GM20000 (cell line): ENCODE measurements at places on chromosomes 4 and X.

DNA sequence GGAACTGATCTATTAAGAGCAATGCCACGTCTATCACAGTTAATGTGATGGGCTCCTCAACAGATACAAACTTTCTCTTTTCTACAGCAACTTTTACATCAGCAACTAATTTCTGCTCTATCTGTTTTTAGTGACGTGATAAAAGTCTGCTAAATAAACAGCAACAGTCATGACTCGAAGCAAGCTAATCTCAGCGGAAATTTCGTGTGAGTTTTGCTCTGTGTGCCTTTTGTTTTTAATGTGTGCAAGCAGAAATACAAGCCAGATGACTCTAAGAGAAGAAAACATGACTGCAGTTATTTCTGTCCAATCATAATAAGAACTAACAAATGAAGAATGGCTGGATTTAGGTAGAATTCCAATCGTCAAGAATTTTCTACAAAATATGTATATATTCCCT is 214.3 kb downstream of the LDB2 start:
- no peak for DNase-seq

DNA sequence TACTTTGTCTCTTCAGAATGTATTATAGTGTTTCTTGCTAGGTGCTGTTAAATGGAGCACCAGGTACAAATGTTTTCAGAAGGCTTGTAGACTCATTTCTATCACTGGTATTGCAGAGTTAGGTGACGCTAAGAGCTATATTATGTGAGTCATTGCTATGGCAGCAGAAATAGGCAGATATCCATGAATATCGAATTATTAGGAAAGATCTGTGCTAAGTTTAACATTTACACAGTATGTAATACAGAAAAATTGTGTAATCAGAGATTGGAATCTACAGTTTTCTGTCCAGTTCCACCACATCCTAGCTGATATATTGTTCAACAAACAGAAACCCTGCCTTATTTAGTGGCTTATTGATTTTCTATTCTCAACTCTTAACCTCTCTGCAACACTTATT is 1025.5 kb downstream of the STIM2 start:
- no peak for DNase-seq

GRCh38 chr4:168695288-168695687 is 198.4 kb downstream of the PALLD start:
- no peak for DNase-seq

- peak; percentile 87 for DNase-seq
Observed at GRCh38 chrX:153649178-153649914, 2.3 kb downstream of the DUSP9 start.

GRCh38 chrX:129700536-129700935 is 38.2 kb upstream of the XPNPEP2 start:
- DNase-seq: no peak

DNA sequence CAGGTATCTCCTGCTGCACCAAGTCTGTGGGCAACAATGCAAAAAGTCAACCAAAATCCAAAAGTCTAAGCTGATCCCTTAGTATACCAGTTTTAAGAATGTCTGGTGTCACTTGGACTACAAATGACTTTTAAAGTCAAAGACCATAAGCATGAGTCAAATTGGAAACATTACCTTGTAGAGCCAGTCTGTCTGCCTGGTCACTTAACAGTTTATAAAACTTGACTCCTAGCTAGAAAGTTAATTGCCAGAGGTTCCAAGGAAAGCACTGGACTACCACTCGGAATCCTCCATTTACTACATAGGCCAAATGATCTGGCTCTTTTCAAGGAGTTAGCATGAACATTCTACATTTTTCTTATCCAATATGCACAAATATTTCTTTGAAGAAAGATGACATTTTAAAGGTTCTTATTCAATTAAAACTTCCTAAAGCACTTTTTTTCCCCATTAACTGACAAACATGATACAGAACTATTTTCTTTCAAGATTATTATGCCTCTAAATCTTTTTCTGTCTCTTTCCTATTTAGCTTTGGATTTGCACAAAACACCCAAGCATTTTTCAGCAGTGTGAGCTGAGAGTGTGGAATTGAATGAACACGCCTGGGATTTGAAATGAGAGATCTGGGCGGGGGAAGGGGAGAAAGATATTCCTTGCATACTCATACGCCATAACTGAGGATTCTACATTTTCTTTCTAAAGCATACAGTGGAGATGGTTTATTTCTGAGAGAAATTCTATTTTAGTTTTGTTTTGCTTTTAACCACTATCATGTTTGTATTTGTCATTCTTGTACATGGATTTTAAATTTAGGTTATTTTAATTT is 188.4 kb downstream of the SHROOM3 start:
- no peak for DNase-seq

DNA sequence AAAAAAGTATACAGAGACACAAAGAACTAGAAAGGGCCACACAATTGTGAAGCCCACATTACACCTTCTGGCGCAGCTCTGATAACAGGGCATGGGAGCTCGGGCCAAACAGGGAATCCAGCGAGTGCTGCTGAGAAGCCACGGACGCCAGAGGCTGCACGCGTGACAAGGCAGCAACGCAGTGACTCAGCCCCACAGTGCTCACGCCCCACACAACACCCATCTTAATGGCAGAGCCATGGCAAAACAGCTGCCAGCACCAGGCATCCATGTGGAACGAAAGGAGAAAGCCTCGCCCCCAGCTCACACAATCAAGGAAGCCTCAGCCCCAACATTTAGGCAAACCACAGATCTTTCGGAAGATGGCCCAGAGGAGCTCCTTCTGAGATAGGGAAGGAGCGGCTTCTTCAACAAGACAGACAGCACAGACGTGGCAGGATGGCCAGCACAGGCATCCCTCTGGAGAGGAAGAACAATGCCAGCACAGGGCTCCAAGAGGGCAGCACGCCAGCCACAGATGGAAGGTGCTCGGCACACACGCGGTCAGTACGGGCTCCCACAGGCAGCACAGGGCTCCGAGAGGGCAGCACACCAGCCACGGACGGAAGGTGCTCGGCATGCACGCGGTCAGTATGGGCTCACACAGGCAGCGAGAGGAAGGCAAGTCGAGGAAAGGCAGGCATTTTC is 33.1 kb downstream of the GAK start:
- no peak for DNase-seq

DNA sequence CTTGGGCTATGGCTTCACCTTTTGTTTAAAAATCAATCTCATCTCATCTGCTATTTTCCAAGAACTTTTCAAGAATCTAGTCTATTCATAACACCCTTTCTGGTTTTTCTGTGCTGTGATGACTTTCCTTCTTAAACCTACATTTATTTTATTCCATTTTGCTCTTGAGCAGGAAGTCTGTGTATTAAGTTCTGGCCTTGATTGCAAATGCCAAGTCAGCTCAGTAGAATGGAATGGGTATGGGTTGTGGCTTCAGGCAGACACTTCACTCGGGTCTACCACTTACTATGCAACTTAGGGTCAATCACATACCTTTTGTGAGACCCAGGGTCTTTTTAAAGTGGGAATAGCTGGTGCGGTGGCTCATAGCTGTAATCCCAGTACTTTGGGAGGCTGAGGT is 522.3 kb downstream of the TRIML1 start:
- DNase-seq: no peak

DNA sequence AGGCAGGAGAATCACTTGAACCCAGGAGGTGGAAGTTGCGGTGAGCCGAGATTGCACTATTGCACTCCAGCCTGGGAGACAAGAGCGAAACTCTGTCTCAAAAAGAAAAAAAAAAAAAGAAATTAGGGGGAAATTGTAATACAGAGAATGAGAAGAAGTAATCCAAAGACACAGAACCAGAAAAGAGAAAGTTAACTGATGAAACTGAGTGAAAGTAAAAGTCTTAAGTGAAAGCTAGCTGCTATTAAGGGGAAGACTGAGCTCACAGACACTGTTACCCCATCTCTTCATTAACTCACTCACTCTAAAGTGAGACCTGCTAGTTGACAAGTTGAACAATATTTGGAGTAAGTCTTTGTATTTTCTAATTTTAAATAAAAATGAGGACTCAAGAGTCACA is 763.0 kb upstream of the PCDH10 start:
- no peak for DNase-seq

DNA sequence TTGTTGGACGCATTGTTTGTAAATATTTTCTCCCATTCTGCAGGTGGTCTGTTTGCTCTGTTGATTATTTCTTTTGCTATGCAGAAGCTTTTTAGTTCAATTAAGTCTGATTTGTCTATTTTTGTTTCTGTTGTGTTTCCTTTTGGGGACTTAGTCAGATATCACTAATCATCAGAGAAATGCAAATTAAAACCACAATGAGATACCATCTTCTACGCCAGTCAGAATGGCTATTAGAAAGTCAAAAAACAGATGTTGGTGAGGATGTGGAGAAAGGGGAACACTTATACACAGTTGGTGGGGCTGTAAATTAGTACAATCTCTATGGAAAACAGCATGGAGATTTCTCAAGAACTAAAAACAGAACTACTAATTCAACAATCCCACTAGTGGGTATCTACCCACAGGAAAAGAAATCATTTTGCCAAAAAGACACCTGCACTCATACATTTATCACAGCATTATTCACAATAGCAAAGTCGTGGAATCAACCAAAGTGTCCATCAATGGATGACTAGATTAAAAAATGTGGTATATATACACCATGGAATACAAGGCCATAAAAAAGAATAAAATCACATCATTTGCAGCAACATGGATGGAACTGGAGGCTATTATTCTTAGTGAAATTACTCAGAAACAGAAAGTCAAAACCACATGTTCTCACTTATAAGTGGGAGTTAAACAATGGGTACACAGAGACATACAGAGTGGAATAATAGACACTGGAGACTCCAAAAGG is 8.1 kb downstream of the COQ2 start:
- DNase-seq: no peak

DNA sequence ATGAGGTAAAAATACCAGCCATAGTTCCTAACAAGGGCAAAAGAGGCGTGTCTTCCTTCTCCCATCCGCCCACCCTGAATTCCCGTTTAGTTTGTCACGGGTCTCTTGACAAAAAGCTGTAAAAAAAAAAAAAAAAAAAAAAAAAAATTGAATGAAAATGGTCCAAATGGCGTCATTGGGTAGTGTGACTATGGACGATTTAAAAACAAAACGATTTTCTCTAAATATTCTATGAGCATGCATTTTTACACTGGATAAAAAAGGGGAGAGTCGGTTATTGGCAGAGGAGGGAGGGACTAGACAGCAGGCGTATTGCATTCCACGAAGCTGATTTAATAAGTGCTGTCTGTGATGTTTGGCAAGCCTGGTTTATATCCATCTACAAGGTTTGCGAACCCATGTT is at the start of gene FAM133A:
FAM133A (plus strand) TSS at position 338 of the 403 bp plus-strand sequence. CDS start 35,214 bp downstream, outside the sequence.
- DNase-seq: no peak

DNA sequence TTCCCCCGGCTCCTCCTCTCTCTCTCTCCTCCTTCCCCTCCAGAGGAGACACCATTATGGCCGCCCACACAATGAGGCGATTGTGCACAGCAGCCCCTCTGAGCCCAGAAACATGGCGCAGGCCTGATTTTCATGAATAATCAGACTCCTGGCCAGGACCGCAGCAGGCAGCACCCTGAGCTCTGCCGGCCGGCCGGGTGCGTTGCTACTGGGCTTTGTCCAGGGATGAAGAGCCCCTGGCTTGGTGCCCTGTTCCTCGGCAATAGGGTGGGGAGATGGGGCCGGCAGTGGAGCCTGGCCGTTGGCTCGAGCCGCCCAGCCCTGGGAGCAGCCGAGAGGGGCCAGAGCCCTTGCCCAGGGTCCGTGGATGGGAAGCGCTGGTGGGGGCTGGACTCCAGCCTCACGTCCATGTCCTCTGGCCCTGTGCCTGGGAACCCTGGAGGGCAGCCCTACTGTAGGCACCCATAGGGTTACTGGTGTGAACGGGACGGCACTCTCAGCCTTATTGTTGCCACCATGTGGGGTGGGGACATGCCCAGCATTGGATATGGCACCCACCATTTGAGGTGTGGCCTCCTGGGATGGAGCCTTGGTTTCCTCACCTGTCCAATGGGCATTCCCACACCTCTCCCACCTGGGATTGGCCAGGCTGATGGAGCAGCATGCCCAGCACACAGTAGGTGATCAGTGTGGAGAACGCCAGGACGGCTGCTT is 103.0 kb downstream of the SORCS2 start:
- no peak for DNase-seq

GRCh38 chr4:184838249-184839074 is 12.7 kb upstream of the ACSL1 start:
- no peak for DNase-seq

- peak; percentile 19 for DNase-seq
Observed at GRCh38 chr4:37243051-37243450, 1.5 kb upstream of the NWD2 start.

DNA sequence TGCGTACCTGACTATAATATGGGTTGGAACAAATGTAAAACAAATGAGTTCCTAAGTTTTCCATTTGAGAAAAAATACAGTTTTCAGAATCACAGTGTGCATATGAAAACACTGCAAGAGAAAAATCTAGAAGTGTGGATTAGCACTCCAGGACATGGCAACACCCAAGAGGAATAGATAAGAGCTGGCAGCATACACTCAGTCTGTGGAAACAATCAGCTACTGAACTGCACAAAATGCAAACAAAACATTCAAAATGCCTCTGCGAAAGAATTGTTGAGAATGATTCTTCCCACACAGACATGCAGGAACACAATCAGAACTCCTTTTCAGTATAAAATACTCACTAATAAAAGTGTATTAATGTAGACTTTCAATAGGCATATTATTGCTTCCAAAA is 39.9 kb downstream of the ATP8A1 start:
- no peak for DNase-seq

DNA sequence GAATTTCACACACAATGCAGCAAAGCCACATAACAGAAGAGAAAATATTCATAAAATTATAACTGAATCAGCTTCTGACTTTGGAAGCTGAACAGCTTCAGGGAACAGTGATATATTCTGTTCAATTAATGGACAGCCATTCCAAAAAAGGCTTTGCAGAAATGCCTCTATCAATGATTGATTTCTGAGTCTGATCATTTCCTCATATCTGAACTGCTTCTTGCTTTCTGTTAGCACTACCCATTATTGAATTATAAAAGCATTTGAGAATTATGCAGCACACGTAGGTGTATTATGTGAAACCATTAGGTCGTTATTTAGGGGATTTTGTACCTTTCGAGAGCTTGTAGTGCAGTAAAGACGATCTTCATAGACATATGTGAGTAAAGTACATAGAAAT is 159.6 kb downstream of the STIM2 start:
- DNase-seq: no peak

- DNase-seq: no peak
Observed at GRCh38 chr4:3317656-3318211, 24.9 kb downstream of the RGS12 start.

DNA sequence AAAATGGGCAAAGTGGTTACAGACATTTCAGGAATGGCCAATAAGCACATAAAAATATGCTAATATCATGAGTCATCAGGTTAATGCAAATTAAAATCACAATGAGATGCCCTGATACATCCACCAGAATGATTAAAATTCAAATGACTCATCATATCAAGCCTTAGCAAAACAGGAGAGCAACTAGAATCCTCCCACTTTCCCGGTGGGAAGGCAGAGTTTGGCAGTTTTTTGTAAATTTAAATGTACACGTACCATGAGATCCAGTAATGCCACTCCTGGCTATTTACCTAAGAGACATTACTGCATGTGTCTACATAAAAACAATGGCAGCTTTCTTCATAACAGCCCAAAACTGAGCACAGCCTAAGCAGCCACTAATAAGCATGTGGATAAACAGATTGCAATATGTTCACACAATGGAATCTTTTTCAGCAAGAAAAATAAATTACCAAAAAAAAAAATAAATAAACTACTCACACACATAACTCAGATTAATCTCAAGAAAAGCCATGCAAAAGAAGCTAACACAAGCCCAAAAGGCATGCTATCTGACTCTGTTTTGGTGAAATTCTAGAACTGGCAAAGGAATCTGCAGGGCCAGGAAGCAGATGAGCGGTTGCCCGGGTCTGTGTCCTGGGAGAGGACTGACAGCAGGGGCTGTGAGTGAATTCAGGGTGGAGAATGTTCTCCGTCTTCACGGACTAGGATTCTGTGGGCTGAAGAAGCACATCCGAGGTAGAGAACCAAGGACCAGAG is 48.8 kb downstream of the AFAP1 start:
- no peak for DNase-seq
